Sciatic nerve (tissue), 2 donors: ENCODE measurements at places on chromosomes 2 and 18. TPM values are rescaled to one million over a fixed set of nuclear protein-coding genes. Genes with fewer than 3 reads are reported as not detected.

- no peak for DNase-seq
Measured at GRCh38 chr2:197298609-197299008, 12.0 kb downstream of the ANKRD44 start.

- no peak for DNase-seq
Measured at GRCh38 chr2:15119722-15120175, 441.4 kb downstream of the NBAS start.

DNA sequence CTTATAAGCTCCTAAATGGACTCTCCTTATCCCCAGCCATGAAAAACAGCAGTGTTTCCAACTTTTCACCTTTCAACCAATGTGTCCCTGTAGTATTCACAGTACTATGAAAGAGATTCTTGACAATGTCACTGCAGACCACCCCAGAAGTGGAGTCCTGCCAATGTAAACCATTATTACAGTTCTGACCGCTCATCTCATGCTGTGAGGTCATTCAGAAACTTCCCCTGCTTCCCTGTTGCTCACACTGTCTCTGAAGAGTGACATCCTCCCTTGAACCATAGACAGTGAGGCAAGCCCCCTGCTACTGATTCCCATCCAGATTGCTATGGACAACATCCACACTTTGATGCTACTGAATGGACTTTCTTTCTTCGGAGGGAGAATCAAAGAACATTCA, 1523.7 kb upstream of the ACVR2A start:
- DNase-seq: no peak

- DNase-seq: no peak
Measured at GRCh38 chr18:57352761-57353136, 392 bp downstream of the ST8SIA3 start.

GRCh38 chr2:97857553-97857952, 138.2 kb downstream of the TMEM131 start:
- DNase-seq: no peak

DNA sequence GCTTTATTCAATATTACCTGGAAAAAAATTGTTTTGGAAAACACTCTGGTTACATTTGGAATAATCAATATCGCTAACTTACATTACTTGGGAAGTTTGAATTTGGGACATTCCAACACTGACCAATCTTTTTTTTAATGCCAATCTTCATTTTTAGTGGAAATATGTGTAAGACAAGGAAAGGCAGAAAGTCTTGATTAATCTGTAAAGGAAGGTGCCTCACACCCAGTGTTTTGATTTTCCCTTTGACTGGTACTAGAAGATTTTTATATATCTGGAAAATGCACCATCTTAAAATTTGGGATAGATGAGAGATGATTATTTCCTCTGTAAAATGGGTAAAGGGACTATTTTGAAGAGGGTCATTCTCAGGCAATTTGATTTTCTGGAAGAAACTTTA, 879.2 kb upstream of the ZEB2 start:
- no peak for DNase-seq

- peak; percentile 67 for DNase-seq
Measured at GRCh38 chr2:85394261-85394681, 15.9 kb downstream of the CAPG start.

- no peak for DNase-seq
Measured at GRCh38 chr18:13414521-13414920, 196.0 kb downstream of the LDLRAD4 start.

- no peak for DNase-seq
Measured at GRCh38 chr18:42778024-42778423, 337.5 kb downstream of the RIT2 start.

- no peak for DNase-seq
Measured at GRCh38 chr2:157431176-157431575, 12.7 kb downstream of the CYTIP start.

DNA sequence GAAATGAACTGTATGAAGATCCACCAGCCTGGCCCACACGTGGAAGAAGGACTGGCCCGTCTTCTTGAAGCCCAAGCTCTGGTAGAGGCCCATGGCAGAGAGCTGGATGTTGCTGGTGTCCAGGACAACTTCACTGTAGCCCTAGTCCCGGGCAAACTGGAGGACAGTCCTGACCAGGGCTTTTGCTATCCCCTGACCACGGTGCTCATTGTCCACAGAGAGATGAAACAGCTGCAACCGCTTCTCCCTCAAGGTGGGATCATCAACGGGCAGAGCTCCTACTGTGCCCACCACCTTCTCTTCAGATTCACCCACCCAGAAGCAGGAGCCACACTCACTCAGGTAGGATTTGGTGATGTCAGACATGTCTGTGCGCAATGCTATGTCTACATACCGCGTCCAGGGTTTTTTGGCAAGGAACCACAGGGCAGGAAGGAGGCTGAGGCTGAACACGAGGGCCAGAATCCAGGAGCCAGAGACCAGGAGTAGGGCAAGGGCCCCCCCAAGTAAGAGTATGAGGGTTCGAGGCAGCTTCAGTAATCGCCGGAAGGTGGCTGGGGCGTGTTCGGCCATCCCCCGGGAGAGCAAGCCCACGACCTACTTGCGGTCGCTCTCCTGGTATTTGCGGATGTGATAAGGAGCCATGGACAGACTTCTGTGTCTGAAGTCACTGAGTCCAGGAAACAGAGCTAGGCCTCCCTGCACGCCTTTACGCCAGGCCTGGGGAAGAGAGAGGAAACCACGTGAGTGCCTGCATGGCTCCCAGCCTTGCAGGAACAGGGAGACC, 36.3 kb downstream of the TPRKB start:
- no peak for DNase-seq

GRCh38 chr18:48330016-48330991, 78.9 kb downstream of the ZBTB7C start:
- DNase-seq: no peak

DNA sequence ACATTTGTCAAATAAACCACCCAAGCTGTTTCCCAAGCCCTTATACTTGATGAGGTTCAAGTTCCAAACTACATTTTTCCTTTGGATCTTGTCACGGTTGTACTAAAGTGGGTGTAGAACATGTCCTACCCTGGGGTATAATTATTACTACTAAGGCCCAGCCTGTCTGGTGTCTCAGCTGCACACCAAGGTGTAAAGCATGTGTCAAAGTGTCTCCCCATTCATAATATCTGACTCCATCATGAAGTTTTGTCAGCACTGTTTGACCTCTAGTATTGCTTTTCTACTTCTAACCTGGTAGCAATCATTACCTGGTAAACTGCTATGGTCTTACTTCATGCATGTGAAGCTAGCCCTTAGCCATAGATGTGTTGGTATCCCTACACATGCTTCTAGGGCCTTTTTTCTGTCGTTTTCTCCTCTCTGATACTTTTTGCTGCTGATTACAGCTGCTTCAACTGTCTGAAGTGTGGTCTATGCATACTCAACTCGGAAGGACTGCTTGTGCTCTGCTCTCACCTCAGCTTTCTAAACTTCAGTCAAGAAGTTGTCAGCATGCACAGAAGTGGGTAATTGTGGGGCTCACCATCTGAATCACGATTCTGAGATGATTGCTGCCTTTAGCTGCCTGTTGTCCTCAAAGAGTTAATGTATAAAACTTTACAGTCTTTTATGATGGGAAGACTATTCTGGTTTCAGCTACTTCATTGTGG, 445.7 kb upstream of the TRIB2 start:
- DNase-seq: no peak

DNA sequence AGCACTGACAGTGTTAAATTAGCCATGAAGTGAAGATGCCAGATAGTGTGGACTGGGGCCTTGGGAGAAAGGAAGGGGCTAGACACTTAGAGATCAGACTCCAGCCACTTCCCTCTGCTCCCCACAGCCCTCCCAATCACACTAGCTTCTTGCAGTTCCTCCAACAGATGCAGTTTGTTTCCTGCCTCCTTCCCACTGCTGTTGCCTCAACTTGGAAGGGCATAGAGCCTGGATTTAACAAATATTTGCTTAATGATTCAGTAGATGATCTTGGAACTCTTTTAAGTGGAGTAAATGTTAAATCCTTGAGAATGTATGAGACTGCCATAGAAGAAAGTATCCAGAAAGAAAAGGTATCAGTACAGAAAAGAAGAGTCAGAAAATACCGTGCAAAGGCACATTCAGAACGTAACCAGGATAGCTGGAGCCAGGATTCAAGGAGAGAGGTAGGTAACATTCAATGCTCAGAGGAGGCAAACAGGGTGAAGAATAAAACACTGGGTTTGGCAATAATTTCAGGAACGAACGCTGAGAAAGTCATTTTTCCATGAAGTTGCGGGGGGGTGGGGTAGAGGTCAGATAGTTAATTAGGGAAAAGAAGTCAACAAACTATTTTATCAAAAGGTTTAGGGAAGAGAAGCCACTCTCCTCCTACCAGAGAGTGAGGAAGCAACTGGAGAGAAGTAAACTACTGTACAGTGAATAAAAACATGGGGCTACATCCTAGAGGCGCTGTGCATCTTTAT, 1.3 kb upstream of the BZW1 start:
- DNase-seq: no peak

- DNase-seq: no peak
Measured at GRCh38 chr2:16120591-16121180, 180.3 kb downstream of the MYCN start.

- DNase-seq: no peak
Measured at GRCh38 chr18:73563345-73563744, 584.3 kb downstream of the FBXO15 start.

DNA sequence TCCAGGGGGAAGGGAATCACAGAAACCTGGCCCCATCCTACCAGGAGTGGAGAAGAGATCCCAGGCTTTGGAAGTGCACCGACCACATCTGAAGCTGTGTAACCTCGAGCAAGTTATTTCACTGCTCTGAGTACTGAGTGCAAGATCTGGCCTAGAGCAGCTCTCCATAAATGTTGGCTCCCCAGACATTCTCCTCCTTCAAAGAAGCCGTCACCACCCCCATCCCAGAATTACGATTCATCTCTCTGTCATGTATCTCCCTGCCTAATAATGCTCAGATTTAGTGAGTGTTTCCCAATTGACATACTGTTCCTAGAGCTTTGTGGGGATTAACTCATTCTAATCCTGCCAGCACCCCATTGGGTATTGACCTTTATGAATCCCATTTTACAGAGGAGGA, 51.7 kb downstream of the TNS1 start:
- no peak for DNase-seq

- no peak for DNase-seq
Measured at GRCh38 chr2:63594660-63595059, 5.9 kb downstream of the MDH1 start.

MAP3K19 gene
- 0.09 TPM for total RNA-seq

UGT1A4 gene
- total RNA-seq: not detected

CD8B gene
- 1.1 TPM for total RNA-seq

TUBB8B gene
- not detected for total RNA-seq

AGXT gene
- not detected for total RNA-seq

IL1B gene
- 23.6 TPM for total RNA-seq

SLC4A3 gene
- 6.7 TPM for total RNA-seq
